ENCODE measurements at places on chromosomes 1 and 21.

GRCh38 chr1:68065766-68066165, 15.3 kb upstream of the DIRAS3 start:
- DNase-seq, result no peak

- no peak for DNase-seq
These were observed 47.0 kb upstream of the PLA2G4A start for GRCh38 chr1:186781730-186782129.

DNA sequence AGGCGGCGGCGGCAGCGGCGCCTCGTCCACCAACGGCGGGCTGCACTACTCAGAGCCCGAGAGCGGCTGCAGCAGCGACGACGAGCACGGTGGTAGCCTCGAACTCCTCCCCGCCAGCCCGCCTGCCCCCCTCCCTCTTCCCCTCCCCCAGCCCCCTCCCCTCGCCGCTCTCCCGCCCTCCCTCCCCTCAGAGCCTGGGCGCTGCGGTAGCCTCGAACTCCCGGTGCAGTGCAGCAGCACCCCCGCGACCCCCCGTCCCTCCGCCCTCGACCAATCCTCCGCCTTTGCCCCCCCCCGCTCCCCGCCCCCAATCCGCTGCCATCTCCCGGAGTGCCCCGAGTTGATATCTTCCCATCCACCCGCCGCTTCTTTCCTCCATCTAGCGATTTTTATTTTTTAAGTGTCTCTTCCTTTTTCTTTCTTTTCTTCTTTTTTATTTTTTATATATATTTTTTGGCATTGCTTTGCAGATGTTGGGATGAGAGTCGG, 516 bp downstream of the RCOR3 start:
- no peak for DNase-seq

DNA sequence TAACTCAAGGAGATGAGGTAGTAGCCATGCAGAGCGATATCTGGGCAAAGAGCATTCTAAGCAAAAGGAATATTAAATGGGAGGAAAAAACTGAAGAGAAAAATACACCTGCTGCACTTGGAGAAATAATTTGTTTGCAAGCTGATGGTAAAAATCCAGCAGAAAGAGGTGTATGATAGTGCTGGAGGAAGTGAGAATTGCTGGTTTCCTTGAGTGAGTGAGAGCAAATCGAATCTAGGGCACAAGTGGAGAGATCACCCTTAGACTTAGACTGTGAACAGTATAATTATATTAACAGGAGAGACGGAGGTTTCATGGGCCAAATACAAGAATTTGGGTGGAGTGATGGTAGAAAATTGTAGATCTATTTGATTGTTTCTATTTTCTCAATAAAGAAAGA, 2.7 kb upstream of the CR1 start:
- DNase-seq, result no peak

- DNase-seq, result no peak
These were observed 99.4 kb downstream of the VAV3 start for GRCh38 chr1:107865627-107866026.

Data from stimulated activated CD4-positive, alpha-beta T cell treated with anti-CD3 and anti-CD28 coated beads, Interleukin-2, amount 100 ng/mL, for 48 hours (primary cell).